ENCODE measurements at places on chromosomes 12 and 14. TPM values are rescaled to one million over a fixed set of nuclear protein-coding genes. Genes with fewer than 3 reads are reported as not detected.

- H3K36me3 ChIP-seq = no peaks in the 10 kb centered on the region
- no peak overlapping the region for H3K27ac ChIP-seq
- H3K4me1 ChIP-seq = no peaks in the 10 kb centered on the region
- DNase-seq = no peak
Observed at GRCh38 chr12:106897082-106897481, 58.6 kb upstream of the TMEM263 start.

DNA sequence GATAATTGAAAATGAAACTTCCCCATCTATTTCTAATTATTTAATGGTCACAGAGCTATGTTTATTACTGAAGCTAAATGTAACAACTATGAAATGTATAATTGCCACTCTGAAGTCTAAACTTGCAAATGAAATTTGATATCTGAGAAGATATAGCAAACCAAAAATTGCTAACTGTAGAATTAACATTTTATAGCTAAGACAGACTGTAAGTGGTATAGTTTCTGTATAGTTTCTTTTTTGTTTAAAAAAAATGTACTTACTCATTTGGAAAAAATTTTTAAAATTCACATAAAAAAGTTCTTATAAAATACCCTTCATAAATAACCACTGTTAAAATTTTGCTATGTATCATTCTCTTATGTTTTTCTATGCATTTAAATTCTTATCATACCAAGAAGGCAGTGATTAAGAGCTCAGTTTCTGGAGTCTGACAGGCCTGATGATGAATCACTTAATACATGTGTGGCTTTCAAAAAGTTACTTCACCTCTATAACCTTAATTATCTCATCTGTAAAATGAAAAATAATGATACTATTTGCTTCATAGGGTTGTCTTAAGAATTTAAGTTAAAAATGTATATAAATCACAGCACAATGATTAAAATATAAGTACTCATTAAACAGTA lies 214.7 kb upstream of the GARIN2 start:
- H3K36me3 ChIP-seq = peaks cover 4% of the 10 kb centered on the region
- no peak overlapping the region for H3K4me3 ChIP-seq
- H3K4me1 ChIP-seq = peaks cover 33% of the 10 kb centered on the region
- no peak for DNase-seq

DNA sequence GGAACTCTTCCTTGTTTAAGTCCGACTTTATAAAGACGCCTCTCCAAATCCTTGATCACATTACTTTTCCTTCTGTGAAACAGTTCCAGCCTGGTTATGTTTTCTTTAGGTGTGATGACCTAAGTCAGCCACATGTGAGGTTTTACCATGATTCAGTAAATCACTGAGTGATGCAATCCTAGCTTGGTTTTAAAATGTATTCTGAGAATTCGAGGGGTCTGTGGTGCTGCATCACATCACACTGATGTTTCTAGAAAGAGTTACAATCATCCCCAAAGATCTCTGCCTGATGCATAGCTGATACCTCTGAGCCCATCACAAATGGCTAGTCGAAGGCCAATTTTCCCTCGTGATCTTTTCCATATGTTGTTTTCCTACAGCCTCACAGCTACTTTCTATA lies 152.7 kb downstream of the ANO2 start:
- no peaks in the 10 kb centered on the region for H3K4me1 ChIP-seq
- H3K27ac ChIP-seq = no peak overlapping the region
- DNase-seq = no peak
- H3K27me3 ChIP-seq = peaks cover 8% of the 10 kb centered on the region
- no peaks in the 10 kb centered on the region for H3K36me3 ChIP-seq

DNA sequence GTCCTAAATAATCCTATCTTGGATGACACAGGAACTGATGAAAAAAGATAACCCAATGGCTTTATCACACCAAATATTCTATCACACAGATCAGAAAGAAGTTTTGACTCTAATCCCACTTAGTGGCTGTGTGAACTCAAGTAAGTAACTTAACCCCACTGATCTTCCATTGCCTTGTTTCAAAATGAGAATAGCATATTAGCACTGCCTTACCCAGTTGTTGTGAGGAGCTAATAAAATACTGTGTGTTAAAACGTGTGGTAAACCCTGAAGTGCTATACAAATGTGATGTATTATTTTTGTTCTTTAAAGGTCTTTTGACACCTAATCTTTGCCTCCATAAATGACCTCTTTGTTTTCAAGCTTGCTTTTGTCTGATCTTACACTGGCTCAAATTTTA lies 60.9 kb upstream of the ARID2 start:
- H3K4me3 ChIP-seq = no peak overlapping the region
- no peaks in the 10 kb centered on the region for H3K36me3 ChIP-seq
- H3K27me3 ChIP-seq = peaks cover 2% of the 10 kb centered on the region
- no peak for DNase-seq

GRCh38 chr12:124520265-124520701 lies 47.1 kb downstream of the NCOR2 start:
- no peak for DNase-seq
- H3K4me3 ChIP-seq = peak overlapping the region; percentile 37
- peaks cover 9% of the 10 kb centered on the region for H3K36me3 ChIP-seq
- H3K27me3 ChIP-seq = no peaks in the 10 kb centered on the region
- H3K4me1 ChIP-seq = peaks cover 49% of the 10 kb centered on the region

DNA sequence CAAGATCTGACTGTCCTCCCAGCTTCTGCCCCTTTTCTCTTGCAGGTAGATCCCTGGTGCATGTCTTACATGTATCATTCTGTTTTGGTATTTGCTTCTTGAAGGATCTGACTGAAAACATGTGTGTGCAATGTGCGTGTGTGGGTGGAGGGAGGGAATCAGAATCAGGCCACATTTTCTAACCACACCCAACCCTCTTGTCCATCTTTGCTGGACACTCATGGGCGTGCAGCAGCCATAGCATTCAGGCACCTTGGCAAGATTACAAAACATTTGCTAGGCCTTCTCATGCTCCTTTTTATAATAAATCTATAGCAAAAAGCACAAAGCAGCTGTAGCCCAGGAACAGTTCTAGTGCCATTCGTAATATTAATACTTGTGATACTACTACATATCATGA lies 233.6 kb upstream of the E2F7 start:
- no peak for DNase-seq
- no peaks in the 10 kb centered on the region for H3K4me1 ChIP-seq
- no peak overlapping the region for H3K27ac ChIP-seq
- H3K27me3 ChIP-seq = peaks cover 36% of the 10 kb centered on the region

- H3K27me3 ChIP-seq = no peaks in the 10 kb centered on the region
- H3K4me1 ChIP-seq = peaks cover 32% of the 10 kb centered on the region
- H3K27ac ChIP-seq = peak overlapping the region; percentile 64
- H3K4me3 ChIP-seq = no peak overlapping the region
- DNase-seq = no peak
- no peaks in the 10 kb centered on the region for H3K36me3 ChIP-seq
Observed at GRCh38 chr12:59066445-59066844, 146.1 kb upstream of the LRIG3 start.

Gene JAG2
- 33.7 TPM for total RNA-seq

GRCh38 chr12:86104087-86104486 lies 152.1 kb downstream of the MGAT4C start:
- H3K36me3 ChIP-seq = no peaks in the 10 kb centered on the region
- H3K27me3 ChIP-seq = no peaks in the 10 kb centered on the region
- H3K27ac ChIP-seq = no peak overlapping the region
- H3K4me3 ChIP-seq = no peak overlapping the region
- H3K4me1 ChIP-seq = peaks cover 3% of the 10 kb centered on the region

Gene PLEKHG7
- total RNA-seq = not detected

Gene SOAT2
- 0.13 TPM for total RNA-seq

- H3K27ac ChIP-seq = peak overlapping the region; percentile 96
- H3K27me3 ChIP-seq = no peaks in the 10 kb centered on the region
- H3K4me3 ChIP-seq = no peak overlapping the region
Observed at GRCh38 chr14:68779761-68780323, 13.0 kb downstream of the ZFP36L1 start.

GRCh38 chr14:101101456-101102056 lies 198.0 kb upstream of the RTL1 start:
- DNase-seq = no peak

DNA sequence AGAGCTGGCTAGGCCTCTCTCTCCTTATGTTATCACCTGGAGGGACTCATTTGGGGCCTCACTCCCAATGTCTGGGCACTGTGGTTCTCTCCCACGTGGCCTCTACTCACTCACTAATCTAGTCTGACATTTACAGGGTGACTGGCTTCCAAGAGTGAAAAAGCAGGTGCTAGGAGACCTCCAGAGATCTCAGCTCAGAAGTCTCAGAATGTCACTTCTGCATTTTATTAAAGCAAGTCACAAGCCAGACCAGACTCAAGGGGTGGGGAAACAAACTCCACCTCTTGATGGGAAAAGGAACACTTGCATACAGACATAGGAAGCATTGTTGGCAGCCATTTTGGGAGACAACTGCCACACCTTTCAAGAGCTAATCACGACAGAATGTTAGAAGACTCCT lies 175.9 kb downstream of the MON2 start:
- H3K4me3 ChIP-seq = no peak overlapping the region
- peaks cover 25% of the 10 kb centered on the region for H3K4me1 ChIP-seq
